H1 (cell line): ENCODE measurements at places on chromosomes 3 and 15. TPM values are rescaled to one million over a fixed set of nuclear protein-coding genes. Genes with fewer than 3 reads are reported as not detected.

The CDHR4 gene
- polyA plus RNA-seq, result 0.60 and 0.96 TPM in 2 replicates

The BTD gene
- polyA plus RNA-seq, result 30.1 and 36.7 TPM in 2 replicates

GRCh38 chr3:114839476-114839875, 307.6 kb downstream of the ZBTB20 start:
- no peak for DNase-seq

The GHRL gene
- polyA plus RNA-seq, result 0.06 and 0.32 TPM in 2 replicates

GRCh38 chr3:175445741-175446140, 586.6 kb downstream of the NAALADL2 start:
- DNase-seq, result no peak

DNA sequence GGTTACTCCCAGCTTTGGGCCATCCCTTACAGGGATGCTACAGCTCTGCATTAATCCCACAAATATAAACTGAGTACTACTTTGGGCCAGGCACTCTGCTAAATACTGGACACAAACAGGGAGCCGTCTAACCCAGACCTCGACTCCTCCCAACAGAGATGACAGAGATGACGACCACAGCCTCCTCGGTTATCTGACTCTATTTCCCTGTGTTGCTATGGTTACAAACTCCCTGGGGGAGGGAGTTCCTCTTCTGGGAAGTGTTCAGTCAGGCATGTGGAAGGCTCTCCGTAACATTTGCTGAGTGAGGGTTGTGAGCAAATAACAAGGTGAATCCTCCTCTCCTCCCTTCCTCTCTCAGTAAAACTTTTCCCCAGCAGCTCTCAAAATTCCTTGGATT, 6.7 kb upstream of the CMTM7 start:
- no peak for DNase-seq
